Posterior cingulate gyrus (tissue), 11 donors: ENCODE measurements at places on chromosomes 12 and 14.

GRCh38 chr12:26520109-26520508 lies 312.9 kb downstream of the ITPR2 start:
- no peak for DNase-seq

DNA sequence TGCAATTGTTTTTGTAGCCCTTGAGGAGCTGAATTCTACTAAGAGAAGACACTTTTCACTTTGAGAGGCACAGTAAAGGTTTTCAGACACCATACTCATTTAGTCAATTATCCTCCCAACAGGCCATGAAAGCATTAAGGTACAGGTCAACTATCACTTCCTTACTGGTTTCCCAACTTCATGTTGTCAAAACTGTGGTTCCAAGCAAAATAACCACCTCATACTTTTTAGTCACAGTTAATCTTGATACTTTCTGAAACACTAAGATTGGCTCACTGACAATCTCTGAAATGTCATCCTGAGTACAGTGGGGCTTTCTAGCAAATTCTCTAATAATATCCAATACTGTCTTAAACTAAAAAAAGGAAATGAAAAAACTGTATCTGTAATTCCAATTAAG lies 71.7 kb downstream of the SLC2A13 start:
- no peak for DNase-seq

DNA sequence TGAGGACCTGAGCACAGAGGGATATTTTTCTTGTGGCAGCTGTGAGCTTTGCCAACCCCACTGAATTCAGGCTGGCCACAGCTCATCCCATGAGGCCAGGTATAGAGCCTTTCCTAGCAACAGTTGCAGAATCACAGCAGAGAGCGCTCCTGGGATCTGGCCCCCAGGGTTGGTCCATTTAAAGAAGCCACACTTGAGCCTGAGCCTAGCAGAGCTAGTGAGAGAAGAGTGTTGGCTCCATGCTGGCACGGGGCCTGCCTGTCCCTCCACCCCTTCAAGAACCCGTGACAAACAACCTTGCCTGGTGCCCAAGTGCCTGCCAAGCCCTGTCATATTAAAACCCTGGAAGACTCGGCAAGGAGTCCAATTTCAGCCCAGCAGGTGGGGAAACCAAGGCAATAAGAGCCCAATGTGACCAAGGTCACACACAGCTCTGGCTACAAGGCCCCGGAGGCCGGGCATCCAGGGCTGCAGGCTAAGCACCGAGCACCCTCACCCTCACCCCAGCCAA lies 91.6 kb downstream of the LRRC74A start:
- no peak for DNase-seq

- no peak for DNase-seq
Observed at GRCh38 chr12:111788178-111788654, 21.5 kb downstream of the ALDH2 start.

- no peak for DNase-seq
Observed at GRCh38 chr12:62194616-62195015, 65.6 kb upstream of the USP15 start.

- DNase-seq, result no peak
Observed at GRCh38 chr12:44002607-44003006, 166.7 kb downstream of the TMEM117 start.

DNA sequence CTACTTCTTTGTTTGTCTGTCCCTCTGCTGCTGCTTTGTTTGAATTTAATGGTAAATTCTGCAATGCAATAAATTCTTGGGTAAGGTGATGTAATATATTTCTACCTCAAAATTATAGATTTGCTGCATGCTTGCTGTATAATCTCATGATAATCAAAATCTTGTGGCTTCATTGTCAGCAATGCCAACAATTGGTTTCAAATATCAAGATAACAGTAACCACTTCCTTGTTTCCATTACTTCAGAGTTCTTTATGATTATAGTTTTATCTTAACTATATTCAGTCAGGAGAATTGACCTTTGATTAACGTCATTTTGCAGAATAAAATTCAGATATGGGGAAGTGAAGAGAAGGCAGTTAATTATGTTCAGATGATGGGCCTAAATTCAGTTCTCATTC lies 30.2 kb upstream of the RNU6-8 start:
- no peak for DNase-seq

DNA sequence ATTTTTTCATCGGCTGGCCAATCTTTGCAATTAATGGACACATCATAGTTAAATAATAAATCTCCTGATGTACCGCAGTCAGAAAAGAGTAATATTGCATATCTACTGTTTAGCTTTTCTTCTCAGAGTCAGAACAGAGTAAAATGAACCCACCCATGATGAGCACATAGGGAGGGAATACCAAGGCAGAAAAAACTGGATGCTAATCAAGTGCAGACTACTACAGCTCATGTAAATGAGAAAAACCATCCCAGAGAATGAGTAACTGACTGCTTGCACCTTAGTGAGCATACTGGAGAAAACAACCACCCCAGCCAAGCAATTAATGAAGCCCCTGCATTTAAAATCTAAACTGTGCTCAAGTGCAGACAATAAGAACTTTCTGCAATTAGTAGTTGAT lies 483.7 kb downstream of the MDGA2 start:
- DNase-seq, result no peak

GRCh38 chr12:58592475-58593207 lies 327.7 kb downstream of the LRIG3 start:
- no peak for DNase-seq

- DNase-seq, result no peak
Observed at GRCh38 chr14:54285030-54285429, 111.8 kb upstream of the CDKN3 start.

DNA sequence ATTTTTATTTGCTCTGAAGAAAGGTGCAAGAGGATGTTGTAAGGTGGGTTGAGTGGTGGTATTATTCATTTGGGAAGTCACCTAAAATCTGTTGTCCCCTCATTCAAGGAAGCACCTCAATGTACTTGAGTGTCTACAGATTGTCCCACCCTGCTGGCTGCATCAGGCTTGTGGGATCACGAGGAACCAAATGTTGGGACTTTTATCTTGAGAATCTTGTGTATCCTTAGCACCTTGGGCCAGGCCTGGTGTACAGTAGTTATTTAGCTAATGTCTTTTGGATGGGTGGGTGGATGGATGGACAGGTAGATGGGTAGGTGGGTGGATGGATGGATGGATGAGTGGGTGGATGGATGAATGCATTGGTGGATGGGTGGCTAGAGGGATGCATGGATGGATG lies 519.3 kb downstream of the BCL11B start:
- DNase-seq, result no peak

- no peak for DNase-seq
Observed at GRCh38 chr14:31934767-31935266, 142.3 kb upstream of the ARHGAP5 start.

DNA sequence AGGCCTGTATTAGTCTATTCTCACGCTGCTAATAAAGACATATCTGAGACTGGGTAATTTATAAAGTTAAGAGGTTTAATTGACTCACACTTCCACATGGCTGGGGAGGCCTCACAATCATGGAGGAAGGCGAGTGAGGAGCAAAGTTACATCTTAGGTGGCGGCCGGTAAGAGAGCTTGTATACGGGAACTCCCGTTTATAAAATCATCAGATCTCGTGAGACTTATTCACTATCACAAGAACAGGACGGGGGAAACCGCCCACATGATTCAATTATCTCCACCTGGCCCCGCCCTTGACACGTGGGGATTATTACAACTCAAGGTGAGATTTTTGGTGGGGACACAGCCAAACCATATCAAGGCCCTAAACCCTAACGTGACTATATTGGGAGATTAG lies 110.1 kb downstream of the LLPH start:
- DNase-seq, result no peak

DNA sequence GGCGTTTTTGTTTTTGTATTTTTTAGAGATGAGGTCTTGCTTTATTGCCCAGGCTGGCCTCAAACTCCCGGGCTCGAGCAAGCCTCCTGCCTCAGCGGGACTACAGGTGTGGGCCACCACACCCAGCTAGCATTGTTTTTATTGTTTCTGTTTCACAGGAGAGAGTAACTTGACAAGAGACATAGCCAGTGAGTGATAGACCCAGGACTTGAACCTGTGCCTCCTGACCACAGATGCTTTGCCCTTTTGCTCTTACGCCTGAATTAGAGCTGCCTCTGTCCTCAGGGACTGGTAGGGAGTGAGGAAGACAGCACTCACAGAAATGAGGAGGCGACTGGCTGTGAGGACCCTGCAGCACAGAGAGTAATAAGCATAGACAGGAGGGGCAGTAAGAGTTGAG lies 2.3 kb downstream of the EVL start:
- no peak for DNase-seq

DNA sequence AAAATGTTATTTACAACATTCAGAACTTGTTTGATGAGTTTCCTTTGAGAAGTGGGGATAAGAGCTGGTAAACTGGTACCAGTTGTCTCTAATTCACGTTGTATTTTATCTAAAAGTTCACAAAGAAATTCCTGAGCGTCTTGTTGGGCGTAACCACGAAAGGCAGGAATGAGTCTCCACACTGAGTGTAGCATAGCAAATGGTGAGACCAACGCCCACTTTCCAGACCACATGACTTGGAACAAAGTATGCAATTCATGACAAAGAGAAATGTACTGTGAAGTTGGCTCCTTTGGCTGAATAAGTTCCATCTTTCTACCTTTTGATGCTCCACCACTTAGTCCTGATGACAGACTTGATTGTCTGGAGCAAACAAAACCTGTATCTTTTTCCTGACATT lies 18.4 kb downstream of the USP44 start:
- no peak for DNase-seq

DNA sequence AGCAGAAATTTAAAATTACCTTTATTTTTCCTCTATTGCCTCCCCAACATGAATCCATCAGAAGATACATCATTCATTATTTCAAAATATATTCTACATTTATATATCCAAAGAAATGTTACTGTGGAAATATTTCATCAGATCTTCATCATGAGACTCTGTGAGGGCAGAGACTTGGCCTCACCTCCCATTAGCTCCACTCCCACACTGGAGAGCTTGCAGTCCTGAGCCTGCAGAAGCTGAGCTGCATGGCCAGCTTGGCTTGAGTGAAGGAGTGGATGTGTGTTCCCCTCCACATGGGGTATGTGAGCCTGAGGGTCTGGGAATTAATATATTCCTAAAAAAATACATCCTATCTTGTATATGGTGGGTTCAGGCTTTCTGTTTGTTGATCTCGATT lies 961.9 kb downstream of the TMEM121 start:
- DNase-seq, result no peak

GRCh38 chr14:26216786-26217185 lies 381.0 kb downstream of the NOVA1 start:
- no peak for DNase-seq

- DNase-seq, result no peak
Observed at GRCh38 chr14:100132903-100133510, 26.4 kb downstream of the DEGS2 start.

GRCh38 chr12:92472201-92472600 lies 230.6 kb upstream of the PLEKHG7 start:
- DNase-seq, result no peak
